Colonic mucosa (tissue), 4 donors: ENCODE measurements at places on chromosomes 12 and 14. TPM values are rescaled to one million over a fixed set of nuclear protein-coding genes. Genes with fewer than 3 reads are reported as not detected.

DNA sequence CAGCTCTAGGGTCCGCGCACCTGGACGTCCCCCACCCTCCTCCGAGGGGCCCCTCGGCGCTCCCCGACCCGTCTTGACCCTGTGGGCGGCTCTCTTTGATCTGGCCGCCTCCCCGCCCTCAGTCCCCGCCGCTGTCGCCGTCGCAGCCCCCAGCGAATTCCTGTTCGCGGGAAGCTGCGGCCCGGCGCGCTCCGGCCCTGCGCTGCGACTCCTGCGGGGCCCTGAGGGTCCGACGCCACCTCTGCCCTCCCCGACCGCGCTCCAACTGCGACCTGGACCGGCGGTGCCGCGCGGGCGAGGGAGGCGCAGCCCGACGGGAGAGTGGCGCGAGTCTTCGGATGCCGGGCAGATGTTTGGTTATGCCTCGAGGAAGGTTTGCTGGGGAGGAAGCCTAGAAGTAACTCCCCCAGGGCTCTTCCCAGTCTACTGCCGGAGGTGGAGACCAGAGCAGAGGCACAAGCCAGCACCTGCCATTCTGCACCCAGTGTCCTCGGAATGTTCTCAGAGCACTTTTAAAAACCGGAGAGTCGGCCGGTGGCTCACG, 440 bp upstream of the ISM2 start:
- DNase-seq = no peak
- no peak overlapping the region for H3K27ac ChIP-seq
- H3K27me3 ChIP-seq = peaks cover 24% of the 10 kb centered on the region
- no peaks in the 10 kb centered on the region for H3K36me3 ChIP-seq

DNA sequence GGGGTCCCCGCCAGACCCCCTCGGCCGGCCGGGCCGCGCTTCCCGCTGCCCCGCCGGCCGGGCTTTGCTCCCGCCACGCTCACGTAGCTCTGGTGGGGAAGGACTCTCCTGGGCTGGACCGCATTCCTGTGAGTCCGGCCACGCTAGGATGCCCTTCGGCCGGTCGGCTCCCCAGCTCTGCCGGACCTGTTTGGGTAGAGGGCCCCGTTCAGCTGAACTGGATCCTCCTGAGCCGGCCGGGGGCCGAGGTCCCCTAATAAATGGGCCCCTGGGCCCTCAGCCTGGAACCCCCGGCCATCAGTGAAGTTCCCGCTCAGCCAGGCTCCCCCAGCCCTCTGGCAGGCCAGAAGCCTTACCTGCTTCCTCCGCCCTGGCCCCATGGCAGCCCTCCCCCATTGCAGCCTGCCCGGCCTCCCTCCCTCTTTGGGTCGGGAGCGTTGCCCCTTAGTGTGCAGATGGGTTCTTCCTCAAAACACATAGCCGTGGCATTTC, 593 bp downstream of the UNC119B start:
- peaks cover 12% of the 10 kb centered on the region for H3K4me1 ChIP-seq
- peak overlapping the region; percentile 83 for H3K27ac ChIP-seq
- peak; percentile 51 for DNase-seq
- no peaks in the 10 kb centered on the region for H3K36me3 ChIP-seq
- H3K4me3 ChIP-seq = peak overlapping the region; percentile 93

- no peaks in the 10 kb centered on the region for H3K27me3 ChIP-seq
- H3K4me3 ChIP-seq = no peak overlapping the region
- H3K4me1 ChIP-seq = no peaks in the 10 kb centered on the region
- no peaks in the 10 kb centered on the region for H3K36me3 ChIP-seq
Measured at GRCh38 chr12:114340231-114340630, 65.7 kb downstream of the TBX5 start.

GRCh38 chr14:38357557-38357956, 101.7 kb upstream of the CLEC14A start:
- H3K27ac ChIP-seq = no peak overlapping the region
- DNase-seq = no peak
- no peaks in the 10 kb centered on the region for H3K4me1 ChIP-seq

- peaks cover 29% of the 10 kb centered on the region for H3K36me3 ChIP-seq
- H3K4me3 ChIP-seq = no peak overlapping the region
- DNase-seq = no peak
- no peaks in the 10 kb centered on the region for H3K27me3 ChIP-seq
Measured at GRCh38 chr12:122215771-122216170, 10.1 kb downstream of the DIABLO start.

DNA sequence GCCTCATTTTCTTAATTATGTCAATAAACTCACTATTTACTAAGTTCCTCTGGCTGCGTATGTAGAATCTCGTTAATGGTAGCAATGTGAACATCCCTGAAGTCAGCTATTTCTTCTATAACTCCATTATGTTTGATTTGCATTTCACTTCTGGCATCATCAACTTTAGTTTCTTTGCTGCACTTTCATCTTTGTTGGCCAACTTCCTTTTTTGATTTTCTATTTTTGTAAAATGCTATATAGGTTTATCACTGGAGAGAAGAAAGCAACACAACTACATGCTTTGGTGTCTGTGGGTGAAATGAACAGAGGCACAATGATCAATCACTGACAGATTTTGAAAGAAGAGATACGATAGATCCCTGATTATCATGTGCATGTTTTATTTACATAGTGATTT, 58.5 kb upstream of the ATF7IP start:
- H3K4me1 ChIP-seq = no peaks in the 10 kb centered on the region
- H3K27ac ChIP-seq = no peak overlapping the region
- H3K27me3 ChIP-seq = no peaks in the 10 kb centered on the region
- H3K36me3 ChIP-seq = no peaks in the 10 kb centered on the region

- no peak for DNase-seq
- no peaks in the 10 kb centered on the region for H3K4me1 ChIP-seq
- no peak overlapping the region for H3K27ac ChIP-seq
- H3K36me3 ChIP-seq = no peaks in the 10 kb centered on the region
Measured at GRCh38 chr12:48750215-48750614, 33.7 kb upstream of the CCNT1 start.

DNA sequence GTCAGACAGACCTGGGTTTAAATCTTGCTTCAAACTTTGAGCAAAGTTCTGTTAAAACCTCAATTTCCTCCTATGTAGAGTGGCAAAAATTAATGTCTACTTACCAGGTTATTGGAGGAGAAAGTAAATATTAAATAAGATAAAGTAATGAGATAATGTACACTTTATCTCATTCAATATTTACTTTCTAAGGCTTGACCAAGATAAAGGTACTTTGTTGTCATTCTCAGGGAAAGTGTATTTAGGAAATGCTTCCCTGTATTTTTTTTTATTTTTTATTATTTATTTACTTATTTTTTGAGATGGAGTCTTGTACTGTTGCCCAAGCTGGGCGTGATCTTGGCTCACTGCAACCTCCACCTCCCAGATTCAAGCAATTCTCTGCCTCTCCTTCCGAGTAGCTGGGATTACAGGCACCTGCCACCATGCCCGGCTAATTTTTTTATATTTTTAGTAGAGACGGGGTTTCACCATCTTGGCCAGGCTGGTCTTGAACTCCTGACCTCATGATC, 4.7 kb downstream of the FAM161B start:
- peak; percentile 66 for DNase-seq
- H3K4me1 ChIP-seq = peaks cover 15% of the 10 kb centered on the region
- no peaks in the 10 kb centered on the region for H3K27me3 ChIP-seq
- no peaks in the 10 kb centered on the region for H3K36me3 ChIP-seq
- H3K4me3 ChIP-seq = no peak overlapping the region

GRCh38 chr12:99529966-99530365, 117.6 kb upstream of the GARIN6 start:
- H3K4me1 ChIP-seq = no peaks in the 10 kb centered on the region
- H3K36me3 ChIP-seq = no peaks in the 10 kb centered on the region
- no peak for DNase-seq
- H3K4me3 ChIP-seq = no peak overlapping the region
- no peak overlapping the region for H3K27ac ChIP-seq

DNA sequence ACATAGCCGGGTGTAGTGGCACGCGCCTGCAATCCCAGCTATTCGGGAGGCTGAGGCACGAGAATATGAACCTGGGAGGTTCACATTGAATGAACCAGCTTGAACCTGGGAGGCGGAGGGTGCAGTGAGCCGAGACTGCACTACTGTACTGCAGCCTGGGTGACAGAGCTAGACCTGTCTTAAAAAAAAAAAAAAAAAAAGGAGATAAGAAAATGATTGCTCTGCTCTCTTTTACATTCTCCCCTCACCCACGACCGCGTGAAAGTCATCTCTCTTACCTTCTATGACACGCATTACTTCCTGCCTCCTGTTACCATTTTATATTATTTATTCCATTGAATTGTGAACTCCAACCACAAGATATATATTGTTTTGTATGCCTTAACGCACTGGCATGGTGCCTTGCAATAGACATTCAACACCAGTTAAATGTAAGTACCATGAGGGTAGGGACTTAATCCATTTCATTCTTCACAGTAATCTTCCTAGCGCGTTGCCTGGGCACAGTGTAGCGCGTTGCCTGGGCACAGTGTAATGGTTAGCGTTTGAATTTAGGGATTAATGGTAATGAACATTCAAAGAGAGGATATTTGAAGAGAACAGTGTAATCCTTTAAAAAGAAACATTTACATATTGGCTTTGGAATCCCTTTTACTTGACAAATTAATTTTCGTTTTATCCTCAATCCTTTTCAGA, 2.7 kb downstream of the RAP1B start:
- H3K4me1 ChIP-seq = peaks cover 15% of the 10 kb centered on the region
- no peaks in the 10 kb centered on the region for H3K27me3 ChIP-seq
- H3K4me3 ChIP-seq = peak overlapping the region; percentile 53
- H3K27ac ChIP-seq = peak overlapping the region; percentile 96
- no peak for DNase-seq
- H3K36me3 ChIP-seq = no peaks in the 10 kb centered on the region

GRCh38 chr12:89192429-89192828, 159.9 kb downstream of the DUSP6 start:
- H3K36me3 ChIP-seq = no peaks in the 10 kb centered on the region
- H3K27ac ChIP-seq = no peak overlapping the region
- no peaks in the 10 kb centered on the region for H3K27me3 ChIP-seq

DNA sequence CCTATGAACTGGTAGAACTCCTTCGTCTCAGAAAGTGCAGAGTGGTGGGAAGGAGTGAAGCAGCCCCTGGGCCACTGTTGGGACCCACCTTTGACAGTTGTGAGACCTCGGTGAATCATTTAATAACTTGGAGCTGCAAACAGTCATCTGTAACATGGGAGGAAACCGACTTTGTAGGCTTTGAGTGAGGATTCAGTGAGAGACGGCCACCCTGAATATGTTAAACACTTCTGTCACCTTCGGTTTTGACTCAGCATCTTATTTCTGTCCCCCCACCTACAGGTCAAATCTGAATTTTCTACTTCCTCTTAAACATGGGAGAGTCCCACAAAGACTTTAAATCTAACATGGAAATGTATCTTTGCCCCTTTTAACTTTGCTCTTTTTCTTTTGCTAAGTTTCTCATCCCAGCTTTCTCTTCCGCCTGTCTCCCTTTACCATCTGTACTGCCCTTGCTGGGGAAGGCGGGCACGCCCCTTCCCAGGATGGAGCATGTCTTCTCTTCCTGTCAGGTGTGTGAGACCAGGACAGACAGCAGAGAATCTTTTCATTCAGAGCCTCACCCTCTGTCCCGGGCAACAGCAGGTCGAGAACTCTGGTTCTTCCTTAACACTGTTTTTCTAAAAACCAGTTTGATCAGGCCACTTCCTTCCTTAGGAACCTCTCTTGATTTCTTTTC, 37.1 kb downstream of the ZC3H14 start:
- DNase-seq = no peak
- H3K4me3 ChIP-seq = no peak overlapping the region
- H3K27ac ChIP-seq = no peak overlapping the region
- no peaks in the 10 kb centered on the region for H3K27me3 ChIP-seq
- no peaks in the 10 kb centered on the region for H3K4me1 ChIP-seq

DNA sequence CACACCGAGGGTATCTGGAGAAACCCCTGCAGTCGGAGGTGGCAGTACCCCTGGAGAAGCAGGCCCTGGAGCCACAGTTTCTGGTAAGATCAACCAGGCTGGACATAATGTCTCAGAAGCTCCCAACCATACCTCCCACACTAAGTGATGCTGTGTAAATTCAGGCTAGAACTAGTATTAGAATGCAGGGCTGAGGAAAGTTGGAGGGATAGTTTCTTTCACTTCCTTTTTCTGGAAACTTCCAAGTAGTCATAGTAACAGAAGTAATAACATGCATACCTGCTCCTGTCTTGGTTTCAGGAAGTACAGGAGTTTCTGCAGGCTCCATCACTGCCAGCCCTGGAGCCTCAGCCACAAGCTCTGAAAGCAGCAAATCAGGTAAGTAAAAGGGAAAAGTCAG, 228.1 kb upstream of the CNTN1 start:
- H3K4me1 ChIP-seq = no peaks in the 10 kb centered on the region
- H3K27ac ChIP-seq = no peak overlapping the region

GRCh38 chr12:13230500-13230899, 34.0 kb downstream of the EMP1 start:
- DNase-seq = no peak
- no peak overlapping the region for H3K27ac ChIP-seq
- H3K36me3 ChIP-seq = no peaks in the 10 kb centered on the region
- no peaks in the 10 kb centered on the region for H3K27me3 ChIP-seq
- H3K4me3 ChIP-seq = no peak overlapping the region

- no peak overlapping the region for H3K27ac ChIP-seq
- H3K27me3 ChIP-seq = no peaks in the 10 kb centered on the region
- H3K36me3 ChIP-seq = no peaks in the 10 kb centered on the region
- H3K4me1 ChIP-seq = no peaks in the 10 kb centered on the region
Measured at GRCh38 chr12:1920436-1920835, 2.0 kb upstream of the CACNA2D4 start.

GRCh38 chr14:59406454-59407245, 58.5 kb downstream of the GPR135 start:
- no peaks in the 10 kb centered on the region for H3K4me1 ChIP-seq
- no peaks in the 10 kb centered on the region for H3K27me3 ChIP-seq
- no peak for DNase-seq

DNA sequence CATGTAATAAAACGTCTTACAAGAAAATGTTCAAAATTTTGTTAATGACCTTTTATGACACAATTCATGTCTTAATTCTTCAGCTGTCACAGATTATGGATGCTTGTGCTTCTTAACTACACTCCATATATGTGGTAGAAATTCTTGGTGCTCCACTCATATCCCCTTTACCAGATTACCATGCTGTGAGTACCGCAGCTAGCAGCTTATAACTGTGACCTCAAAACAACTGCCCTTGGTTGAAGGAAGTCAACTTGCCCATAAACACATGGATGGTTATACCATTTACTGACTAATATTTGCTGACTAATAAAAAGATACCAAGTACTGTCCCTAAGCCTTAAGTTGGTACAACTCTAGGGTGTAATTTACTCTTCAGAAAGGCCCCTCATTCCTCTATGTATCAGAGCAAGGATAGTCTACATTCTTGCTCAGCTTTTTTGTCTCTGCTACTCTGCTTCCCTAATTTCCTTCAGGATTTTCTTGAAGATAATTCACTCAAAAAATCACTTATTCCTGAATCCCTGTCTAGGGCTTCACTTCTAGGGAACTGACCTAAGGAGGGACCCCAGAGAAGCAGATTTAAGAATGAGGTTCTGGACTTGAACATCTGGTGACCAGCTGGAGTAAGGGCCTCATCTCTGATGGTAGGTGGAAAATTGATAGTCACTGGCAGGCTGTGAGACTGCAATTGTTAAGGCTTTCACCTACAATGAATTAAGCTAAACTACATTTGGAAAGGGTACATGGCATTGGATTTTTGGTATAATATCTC, 152.3 kb downstream of the SLC6A15 start:
- no peaks in the 10 kb centered on the region for H3K4me1 ChIP-seq
- H3K4me3 ChIP-seq = no peak overlapping the region
- no peaks in the 10 kb centered on the region for H3K27me3 ChIP-seq
- H3K36me3 ChIP-seq = no peaks in the 10 kb centered on the region
- DNase-seq = no peak

RGS6 gene
- 0.45 TPM for total RNA-seq

PLEKHH1 gene
- total RNA-seq = 63.1 TPM

ASPG gene
- 1.4 TPM for total RNA-seq

TAS2R14 gene
- 1.3 TPM for total RNA-seq

C3AR1 gene
- 1.8 TPM for total RNA-seq

MYL2 gene
- total RNA-seq = not detected

A2M gene
- total RNA-seq = 201 TPM

TMEM132C gene
- total RNA-seq = 0.42 TPM

KLRF1 gene
- total RNA-seq = 0.61 TPM
